ENCODE measurements at places on chromosomes 12 and 14.

DNA sequence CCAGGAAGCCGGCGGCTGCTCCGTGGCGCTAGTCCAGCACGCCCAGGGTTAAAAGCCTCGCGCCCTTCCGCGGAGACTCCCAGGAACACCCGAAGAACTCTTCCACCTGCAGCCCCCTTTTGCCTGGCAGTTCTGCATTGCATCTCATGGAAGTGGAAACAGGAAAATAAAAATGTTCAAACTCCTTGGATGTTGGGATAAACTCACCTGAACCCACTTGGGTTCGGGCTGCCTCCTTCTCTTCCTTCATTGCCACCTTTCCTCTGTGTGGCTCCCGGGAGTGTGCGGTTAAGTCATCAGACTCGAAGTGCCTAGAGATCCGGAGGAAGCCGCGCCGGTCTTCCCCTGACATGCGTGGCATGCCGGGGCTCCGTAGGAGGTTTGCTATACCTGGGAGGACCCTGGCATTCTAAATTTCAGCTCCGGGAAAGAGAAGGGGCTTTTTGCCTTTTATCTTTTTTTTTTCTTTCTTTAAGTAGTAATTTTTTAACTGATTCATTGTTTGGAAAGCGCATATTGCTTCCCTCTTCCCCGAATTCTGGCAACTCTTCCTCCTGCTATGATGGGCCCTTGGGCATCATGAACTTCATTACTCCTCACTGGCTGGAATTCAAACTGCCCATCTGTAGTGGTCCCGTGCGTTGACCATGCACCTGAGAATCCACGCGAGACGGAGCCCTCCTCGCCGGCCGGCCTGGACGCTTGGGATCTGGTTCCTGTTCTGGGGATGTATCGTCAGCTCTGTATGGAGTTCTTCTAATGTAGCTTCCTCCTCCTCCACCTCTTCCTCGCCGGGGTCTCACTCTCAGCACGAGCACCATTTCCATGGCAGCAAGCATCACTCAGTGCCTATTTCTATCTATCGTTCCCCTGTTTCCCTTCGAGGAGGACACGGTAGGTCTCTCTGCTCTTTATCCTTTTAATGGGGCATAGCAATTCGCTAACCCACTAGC is 931.4 kb downstream of the DIO2 start:
- DNase-seq = no peak

- DNase-seq = no peak
Measured at GRCh38 chr14:59317798-59318505, 129.5 kb downstream of the DAAM1 start.

DNA sequence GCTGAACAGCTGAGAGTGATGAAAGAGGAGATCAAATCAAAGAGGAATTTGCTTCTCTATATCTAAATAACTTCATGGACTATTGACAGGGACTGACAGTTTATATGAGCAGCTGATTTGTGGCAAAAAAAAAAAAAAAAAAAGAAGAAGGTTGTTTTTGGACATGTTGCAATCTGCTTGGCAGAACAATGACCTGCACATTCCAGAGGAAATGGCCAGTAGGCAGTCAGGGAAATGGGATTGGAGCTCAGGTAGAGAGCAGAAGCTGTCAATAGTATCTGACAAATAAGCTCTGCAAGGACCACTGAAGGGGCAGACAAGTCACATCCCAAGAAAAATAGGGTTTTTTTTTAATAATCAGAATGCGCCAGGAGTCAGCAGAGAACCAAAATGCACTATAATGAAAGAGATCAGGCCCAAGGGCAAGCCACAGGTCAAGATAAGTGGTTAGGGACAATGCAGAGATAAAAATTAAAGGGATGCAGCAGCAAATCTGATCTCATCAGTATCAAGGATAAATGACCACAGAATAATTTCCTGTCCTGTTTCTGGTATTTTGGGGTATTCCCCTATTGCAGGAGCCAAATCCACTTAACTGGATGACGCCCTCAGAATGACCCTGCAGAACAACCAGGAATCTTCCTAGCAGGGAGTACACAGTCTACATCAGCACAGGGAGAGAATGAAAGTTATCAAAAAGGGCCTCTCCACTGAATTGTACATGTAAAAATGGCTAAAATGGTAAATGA is 22.6 kb upstream of the DUSP16 start:
- no peak for DNase-seq

DNA sequence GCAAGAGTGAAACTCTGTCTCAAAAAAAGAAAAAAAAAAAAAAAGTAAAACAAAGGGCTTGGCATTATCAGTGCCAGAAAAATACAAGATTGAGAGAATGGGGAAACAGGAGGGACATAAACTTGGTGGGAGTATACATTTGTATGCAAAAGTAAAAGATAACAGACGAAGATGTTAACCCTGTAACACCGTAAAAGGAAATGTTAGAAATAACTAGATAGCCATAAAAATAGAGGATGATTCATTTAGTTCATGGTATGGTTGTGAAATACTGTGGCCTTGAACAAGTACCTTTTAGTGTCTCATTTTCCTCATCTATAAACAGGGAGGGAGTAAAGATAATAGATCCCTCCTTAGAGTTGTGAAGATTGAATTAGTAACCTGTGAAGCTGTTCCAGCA is 33.3 kb downstream of the ATP2A2 start:
- DNase-seq = no peak

- peak; percentile 75 for DNase-seq
Measured at GRCh38 chr12:10497602-10498001, 8.1 kb upstream of the EIF2S3B start.

DNA sequence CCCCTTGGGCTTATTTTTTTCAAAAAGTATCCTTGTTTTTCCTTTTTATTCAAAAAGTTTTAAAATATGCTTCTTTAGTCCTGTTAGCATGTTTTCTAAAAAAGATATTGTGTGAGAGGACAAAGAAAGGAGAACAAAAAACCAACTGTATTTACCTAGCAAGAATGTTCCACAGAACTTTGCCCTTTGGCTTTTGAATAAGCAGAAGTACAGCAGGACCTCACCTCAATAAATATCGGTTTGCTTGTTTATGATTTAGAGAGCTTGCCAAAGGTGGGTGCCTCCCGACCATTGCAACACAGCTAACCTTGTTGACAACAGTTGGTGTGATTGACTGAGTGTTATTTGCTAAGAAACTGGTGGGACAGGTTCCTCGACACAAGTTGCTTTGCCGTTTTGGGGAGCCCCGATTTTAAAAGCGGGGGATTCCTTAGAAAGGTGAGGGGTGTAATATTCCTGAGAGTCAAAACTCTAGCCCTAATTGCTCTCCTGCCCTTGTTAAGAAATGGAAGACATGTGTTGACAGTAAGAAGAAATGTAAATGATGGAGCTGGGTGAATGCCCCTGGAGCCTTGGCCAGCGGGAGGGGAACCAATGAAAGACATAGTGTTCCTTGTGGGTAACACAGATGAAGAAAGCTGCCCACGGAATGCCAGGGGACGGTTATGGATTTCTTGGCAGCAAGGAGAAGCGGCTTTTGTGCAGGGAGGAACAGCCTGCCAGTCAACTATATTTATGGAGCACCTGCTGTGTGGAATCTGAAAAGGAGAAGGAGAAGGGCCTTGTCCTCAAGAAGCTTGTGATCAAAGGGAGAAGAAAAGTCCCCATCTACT is 13.7 kb downstream of the MYBPC1 start:
- DNase-seq = no peak

DNA sequence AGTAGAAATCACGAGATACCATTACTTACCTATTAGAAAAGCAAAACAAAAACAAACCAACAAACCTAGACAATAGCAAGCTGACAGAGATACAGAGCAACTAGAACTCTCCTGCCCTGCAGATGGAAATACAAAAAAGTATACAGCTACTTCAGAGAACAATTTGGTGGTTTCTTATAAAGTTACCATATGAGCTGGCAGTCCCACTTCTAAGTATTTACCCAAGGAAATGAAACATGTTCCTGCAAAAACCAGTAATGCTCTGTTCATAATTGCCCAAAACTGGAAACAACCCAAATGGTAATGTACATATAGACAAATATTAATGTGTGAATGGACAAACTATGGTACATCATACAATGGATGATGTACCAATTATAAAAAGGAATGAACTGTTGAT is 31.7 kb downstream of the FUT8 start:
- DNase-seq = no peak

DNA sequence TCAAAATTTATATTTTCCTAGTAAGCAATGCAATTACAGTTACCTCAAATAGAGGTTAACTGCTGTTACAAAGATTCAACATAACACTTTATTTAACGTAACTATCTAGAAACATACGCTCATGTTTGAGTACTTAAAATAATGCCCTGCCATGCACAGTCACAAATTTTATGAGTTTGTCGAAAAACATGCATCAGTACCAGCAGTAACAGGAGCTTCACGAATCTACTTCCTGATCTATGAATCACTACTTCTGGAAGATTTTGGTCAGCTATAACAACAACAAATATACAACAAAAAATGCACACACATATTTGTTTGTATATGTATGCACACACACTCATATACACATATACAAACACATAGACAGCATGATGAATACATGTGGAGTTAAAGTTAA is 881.8 kb downstream of the FSCB start:
- DNase-seq = no peak

- no peak for DNase-seq
Measured at GRCh38 chr14:101713621-101714349, 47.7 kb upstream of the PPP2R5C start.

DNA sequence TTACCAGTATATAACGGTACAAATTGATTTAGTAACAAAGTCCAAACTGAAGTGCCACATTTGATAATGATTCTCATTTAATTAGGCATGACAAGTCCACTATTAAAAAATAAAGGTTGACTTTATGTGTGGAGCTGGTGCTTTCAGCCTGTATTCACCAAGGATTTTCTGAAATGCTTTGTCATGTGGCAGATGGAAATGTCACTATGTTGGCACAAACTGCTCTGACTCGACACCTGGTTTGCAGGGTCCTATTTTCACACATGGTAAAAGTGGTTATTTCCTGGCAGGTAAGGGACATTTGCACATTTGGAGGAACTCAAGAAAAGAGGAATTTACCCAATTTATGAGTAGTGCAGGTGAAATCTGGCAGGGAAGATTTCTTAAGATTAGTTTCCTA is 572.6 kb upstream of the MDGA2 start:
- no peak for DNase-seq

- DNase-seq = no peak
Measured at GRCh38 chr14:72311116-72311515, 378.9 kb downstream of the RGS6 start.

DNA sequence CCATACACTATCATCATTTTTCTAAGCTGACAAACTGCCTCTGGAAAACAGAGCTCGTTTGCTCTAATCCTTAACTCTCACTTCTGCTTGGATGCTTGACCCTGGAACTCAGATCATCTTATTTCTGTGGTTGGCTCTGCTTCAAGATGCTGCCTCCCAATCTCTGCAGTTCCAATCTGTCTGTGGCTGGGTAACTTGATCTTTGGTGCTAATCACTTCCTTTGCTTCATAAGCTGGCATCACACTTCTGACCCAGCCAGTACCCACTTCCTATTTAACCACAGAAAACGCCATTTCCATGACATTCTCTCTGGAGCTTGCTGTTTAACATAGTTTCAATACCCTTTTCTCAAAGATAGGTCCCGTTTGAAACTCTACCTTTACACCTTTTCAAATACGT is 254.2 kb downstream of the ACSS3 start:
- no peak for DNase-seq

- no peak for DNase-seq
Measured at GRCh38 chr12:104910196-104910840, 47.8 kb downstream of the SLC41A2 start.

DNA sequence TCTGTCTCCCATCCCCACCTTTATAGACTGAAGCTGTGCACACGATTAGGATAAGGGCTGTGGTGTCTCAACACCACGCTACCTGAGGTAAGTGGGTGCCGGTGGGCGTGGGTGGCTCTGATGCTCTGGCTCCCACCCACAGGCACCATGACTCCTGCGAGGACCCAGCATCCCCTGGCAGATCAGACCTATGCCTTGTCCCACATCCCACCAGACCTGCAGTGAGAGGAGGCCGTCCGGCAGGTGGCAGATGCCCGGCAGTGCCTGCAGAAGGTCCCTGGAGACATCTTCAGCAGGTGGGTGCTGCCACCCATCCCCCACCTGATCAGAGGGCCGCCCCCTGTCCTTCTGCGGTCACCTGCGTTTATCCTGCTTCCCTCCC is 104.4 kb upstream of the PRB2 start:
- no peak for DNase-seq

DNA sequence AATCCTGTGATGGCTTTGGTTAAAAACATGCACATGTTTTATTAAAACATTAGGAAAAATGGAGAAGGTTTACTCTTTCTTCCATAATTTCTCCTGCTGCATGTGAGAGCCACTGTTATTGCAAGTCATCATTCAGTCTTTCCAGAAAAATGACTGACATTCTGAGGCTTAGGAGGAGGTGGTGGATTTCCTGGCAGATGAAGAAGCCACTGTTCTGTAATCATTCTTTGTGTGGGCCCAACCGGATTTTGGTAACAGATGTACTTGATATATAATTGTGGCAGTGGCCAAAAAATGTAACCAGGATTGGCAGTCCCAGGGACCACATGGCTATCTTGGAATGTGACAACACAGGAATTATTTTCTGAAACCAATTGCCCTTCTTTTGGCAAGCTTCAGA is 120.2 kb downstream of the DAAM1 start:
- no peak for DNase-seq

GRCh38 chr14:77148510-77149231 is 7.1 kb upstream of the ZDHHC22 start:
- DNase-seq = no peak

- DNase-seq = no peak
Measured at GRCh38 chr14:99066378-99066777, 205.6 kb downstream of the BCL11B start.

- no peak for DNase-seq
Measured at GRCh38 chr14:28603606-28604005, 163.0 kb upstream of the FOXG1 start.

- DNase-seq = no peak
Measured at GRCh38 chr14:59918824-59919569, 947 bp upstream of the LRRC9 start.

GRCh38 chr14:24093901-24094840 is at the start of gene PCK2:
Gene PCK2, plus strand, starts transcription at chr14:24094311. Its CDS starts 95 bp downstream, at chr14:24094406.
- DNase-seq = peak; percentile 88

GRCh38 chr12:109844091-109844490 is 10.9 kb upstream of the TRPV4 start:
- DNase-seq = no peak

- DNase-seq = no peak
Measured at GRCh38 chr14:100586403-100587085, 673 bp downstream of the BEGAIN start.

GRCh38 chr14:45242706-45243105 is 10.3 kb downstream of the MIS18BP1 start:
- no peak for DNase-seq

GRCh38 chr12:31589598-31589903 is 1.4 kb downstream of the DENND5B start:
- DNase-seq = peak; percentile 19

DNA sequence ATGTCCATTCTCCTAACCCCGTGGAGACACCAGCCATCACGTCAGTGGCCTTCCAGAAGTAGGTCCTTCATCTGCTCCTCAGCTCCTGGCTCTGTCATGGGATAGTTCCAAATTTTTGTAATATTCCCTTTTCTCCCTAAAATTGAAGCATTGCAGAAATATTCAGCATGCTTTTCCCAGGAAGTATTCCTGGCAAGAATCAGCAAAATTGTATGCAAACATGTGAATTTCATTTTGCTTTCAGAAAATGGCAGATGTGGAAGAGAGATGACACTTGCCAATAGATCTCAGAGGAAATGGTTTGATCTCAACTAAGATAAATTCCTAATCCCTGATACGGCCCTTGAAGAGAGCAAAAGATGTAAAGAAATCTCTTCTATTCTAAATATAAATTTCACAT is 298.9 kb downstream of the ITPR2 start:
- DNase-seq = no peak

- no peak for DNase-seq
Measured at GRCh38 chr14:67377916-67378315, 17.8 kb downstream of the EIF2S1 start.
